ENCODE measurements at places on chromosomes 12 and 14.

- DNase-seq = no peak
Observed at GRCh38 chr14:50068496-50068895, 47.9 kb downstream of the VCPKMT start.

GRCh38 chr12:65666876-65667275 lies 157.4 kb upstream of the HMGA2 start:
- DNase-seq = no peak

DNA sequence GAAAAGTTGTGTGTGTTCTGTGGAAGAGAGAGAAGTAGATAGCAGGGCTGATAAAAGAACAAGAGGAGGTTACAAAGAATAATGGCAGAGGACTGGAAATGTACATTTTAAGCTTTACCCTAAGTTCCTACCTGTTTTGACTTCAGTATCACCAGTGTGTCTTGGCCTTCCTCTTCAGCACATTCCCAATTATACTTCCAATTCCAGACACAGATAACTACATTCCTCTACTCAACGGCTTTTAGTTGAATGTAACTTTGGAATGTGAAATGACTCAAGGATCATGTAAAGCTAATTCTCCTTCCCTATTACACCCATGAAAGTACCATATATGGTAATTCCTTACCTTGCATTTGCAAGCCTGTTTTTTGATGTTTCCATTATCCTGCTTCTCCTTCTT lies 5.0 kb downstream of the MGST1 start:
- DNase-seq = no peak

DNA sequence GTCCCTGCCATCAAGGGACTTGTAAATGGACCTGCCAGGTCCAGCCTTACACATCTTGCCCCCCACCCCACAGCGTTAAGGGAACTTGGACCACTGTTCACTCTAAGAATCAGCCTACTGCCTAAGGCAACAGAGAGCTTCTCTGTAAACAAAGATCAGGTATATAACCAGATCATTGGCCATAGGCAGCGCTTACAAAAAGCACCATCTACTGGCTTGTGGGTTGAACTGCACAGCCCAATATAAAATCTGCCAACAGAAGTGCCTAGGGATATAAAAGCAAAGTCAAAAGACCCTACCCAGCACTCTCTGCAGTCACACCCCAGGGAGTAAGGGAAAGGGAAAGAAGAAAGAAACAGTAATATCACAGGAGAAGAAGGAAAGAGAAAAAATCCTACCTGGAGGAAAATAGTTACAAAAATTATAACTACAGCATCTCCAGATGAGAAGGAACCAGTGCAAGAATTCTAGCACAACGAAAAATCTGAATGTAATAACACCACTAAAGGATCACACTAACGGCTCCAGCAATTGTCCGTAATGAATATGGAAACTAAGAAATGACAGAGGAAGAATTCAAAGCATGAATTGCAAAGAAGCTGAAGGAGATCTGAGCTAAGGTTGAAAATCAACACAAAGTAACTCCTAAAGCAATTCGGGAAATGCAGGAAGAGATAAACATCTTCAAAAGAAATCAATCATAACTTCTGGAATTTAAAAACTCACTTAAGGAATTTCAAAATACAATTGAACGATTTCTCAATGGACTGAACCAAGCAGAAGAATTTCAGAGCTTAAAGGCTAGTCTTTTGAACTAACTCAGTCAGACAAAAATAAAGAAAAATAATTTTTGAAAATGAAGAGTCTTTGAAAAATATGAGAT lies 95.2 kb upstream of the PCED1B start:
- no peak for DNase-seq

- no peak for DNase-seq
Observed at GRCh38 chr12:124326871-124327270, 32.0 kb downstream of the RFLNA start.

GRCh38 chr12:108638997-108639822 lies 5.5 kb upstream of the SELPLG start:
- no peak for DNase-seq

GRCh38 chr14:103880348-103881267 lies 33.2 kb upstream of the PPP1R13B start:
- DNase-seq = peak; percentile 34

Measured in kidney epithelial cell (primary cell).